ENCODE measurements at places on chromosomes 5 and 9. TPM values are rescaled to one million over a fixed set of nuclear protein-coding genes. Genes with fewer than 3 reads are reported as not detected.
A peak's percentile ranks its signal among the peaks of the same experiment; 100 is the strongest.

DNA sequence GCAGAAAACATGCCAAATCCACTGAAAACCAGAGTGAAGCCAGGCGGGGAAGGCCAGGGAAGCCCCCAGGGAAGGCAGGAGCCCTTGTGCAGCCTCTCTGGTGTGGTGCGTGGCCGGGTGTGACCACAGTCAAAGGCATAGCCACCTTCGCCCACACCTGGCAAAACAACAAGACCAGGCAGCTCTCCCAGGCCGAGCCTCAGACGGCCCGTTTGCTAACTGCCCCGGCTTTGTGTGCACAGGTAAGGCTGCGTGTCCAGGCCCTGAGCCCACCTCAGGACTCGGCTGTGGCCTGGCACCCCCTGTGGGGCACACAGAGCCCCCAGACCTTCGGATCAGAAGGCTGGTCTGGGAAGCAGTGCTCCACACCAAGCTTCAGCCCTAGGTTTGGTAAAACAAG is 6.1 kb downstream of the TMEM250 start:
- H3K4me1 ChIP-seq: peaks cover 25% of the 10 kb centered on the region
- DNase-seq: no peak
- no peak overlapping the region for H3K4me3 ChIP-seq
- H3K27ac ChIP-seq: no peak overlapping the region

DNA sequence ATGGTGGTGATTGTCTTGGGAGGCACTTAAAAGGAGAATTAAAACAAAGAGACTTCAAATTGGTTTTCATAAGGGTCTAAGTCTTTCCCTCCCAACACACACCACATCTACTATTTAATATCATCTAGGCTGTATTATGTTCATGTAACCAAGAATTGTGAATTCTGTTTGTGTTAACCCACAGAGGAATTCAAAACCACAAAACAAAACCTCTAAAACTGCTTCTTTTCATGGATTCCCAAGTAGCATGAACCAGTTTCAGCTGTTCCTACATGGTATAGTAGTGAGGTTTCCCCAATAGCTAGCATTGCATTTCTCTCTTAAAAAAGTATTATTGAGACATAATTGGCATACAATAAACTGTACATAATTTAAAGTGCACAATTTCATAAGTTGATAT is 283.8 kb downstream of the CD180 start:
- DNase-seq: no peak
- H3K36me3 ChIP-seq: no peaks in the 10 kb centered on the region
- H3K27ac ChIP-seq: no peak overlapping the region
- no peak overlapping the region for H3K4me3 ChIP-seq
- no peaks in the 10 kb centered on the region for H3K27me3 ChIP-seq

DNA sequence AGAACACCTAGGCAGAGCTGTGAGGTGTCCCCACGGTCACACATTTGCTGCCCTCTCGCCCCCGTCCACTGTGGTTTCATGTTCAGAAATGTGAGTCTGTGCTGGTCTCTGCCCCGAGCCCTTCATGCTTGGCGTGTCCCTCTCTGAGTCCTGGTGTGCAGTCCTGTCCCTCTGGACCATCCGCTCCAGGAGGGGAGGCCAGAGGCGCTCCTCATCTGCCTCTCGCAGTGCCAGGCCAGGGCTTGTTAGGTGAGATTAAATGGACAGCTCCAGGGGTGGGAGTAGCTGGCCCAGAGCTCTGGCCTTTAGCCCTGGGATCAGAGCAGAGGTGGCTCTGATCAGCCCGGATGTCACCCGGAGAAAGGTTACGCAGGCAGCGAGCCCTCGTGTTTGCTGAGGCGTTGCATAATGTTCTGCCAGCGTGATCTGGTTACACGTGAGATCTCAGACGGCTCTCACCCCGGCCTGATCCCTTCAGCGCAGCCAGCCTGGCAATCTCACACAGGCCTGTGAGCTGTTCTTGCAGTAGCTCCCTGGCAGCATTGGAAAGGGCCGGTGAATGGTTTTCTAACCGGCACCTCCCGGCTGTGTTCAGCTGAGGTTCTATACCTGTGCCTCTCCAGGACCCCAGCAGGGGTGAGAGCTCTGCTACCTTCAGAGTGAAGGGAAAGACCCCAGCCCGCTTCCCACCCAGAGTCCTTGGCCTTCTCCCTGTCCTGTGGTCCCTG is 24.5 kb downstream of the PTGES2 start:
- H3K27me3 ChIP-seq: no peaks in the 10 kb centered on the region
- peaks cover 64% of the 10 kb centered on the region for H3K36me3 ChIP-seq
- DNase-seq: peak; percentile 61
- H3K4me3 ChIP-seq: no peak overlapping the region
- H3K4me1 ChIP-seq: peaks cover 3% of the 10 kb centered on the region
- H3K27ac ChIP-seq: peak overlapping the region; percentile 70

GRCh38 chr9:106066940-106067524 is 372.7 kb downstream of the TMEM38B start:
- DNase-seq: no peak
- no peaks in the 10 kb centered on the region for H3K36me3 ChIP-seq
- H3K4me1 ChIP-seq: no peaks in the 10 kb centered on the region
- no peak overlapping the region for H3K4me3 ChIP-seq
- H3K27ac ChIP-seq: no peak overlapping the region
- no peaks in the 10 kb centered on the region for H3K27me3 ChIP-seq

- no peaks in the 10 kb centered on the region for H3K36me3 ChIP-seq
- no peaks in the 10 kb centered on the region for H3K27me3 ChIP-seq
- no peak overlapping the region for H3K4me3 ChIP-seq
- no peak for DNase-seq
- H3K27ac ChIP-seq: no peak overlapping the region
- H3K4me1 ChIP-seq: peaks cover 19% of the 10 kb centered on the region
Measured at GRCh38 chr9:127419348-127419747, 4.8 kb upstream of the ZNF79 start.

DNA sequence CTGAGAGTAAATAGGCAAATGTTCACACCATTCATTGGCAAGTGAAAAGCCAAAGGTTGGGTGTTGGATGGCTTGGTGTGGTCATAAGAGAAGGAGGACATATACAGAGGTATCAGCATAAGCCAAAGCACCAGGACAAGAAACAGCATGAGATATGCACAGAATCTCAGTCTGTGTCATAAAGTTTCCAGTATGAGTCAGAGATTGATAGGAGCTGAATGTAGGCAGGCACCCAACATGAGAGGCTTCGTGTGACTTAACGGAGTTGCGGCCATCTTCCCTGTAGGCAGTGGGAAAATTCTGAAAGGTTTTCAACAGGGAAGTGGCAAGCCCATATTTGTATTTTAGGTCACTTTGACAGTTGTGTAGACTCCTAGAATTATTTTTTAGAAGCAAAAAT is 54.5 kb downstream of the SNCAIP start:
- H3K4me3 ChIP-seq: no peak overlapping the region
- no peaks in the 10 kb centered on the region for H3K27me3 ChIP-seq
- no peaks in the 10 kb centered on the region for H3K4me1 ChIP-seq
- DNase-seq: no peak
- no peak overlapping the region for H3K27ac ChIP-seq
- no peaks in the 10 kb centered on the region for H3K36me3 ChIP-seq

DNA sequence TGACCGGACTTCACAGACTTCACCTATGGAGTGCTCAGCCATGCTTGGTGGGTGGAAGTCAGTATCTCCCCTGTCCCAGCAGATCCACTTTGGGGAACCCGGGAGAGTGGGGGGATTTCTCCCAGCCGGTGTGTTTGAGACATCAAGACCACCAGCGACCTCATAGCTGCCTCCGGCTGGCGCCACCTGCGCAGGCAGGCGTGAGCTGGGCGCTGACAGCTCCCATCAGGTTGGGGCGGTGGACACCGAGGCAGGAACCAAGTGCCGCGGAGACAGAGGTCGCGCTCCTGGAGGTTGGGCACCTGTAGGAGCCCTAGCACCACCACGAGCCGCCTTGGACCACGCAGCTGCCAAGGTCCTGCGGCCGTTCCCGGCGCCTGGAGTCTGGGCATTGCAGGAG is 124.0 kb upstream of the LARP1 start:
- no peak overlapping the region for H3K27ac ChIP-seq
- H3K36me3 ChIP-seq: no peaks in the 10 kb centered on the region
- no peak overlapping the region for H3K4me3 ChIP-seq
- no peaks in the 10 kb centered on the region for H3K4me1 ChIP-seq
- DNase-seq: no peak

DNA sequence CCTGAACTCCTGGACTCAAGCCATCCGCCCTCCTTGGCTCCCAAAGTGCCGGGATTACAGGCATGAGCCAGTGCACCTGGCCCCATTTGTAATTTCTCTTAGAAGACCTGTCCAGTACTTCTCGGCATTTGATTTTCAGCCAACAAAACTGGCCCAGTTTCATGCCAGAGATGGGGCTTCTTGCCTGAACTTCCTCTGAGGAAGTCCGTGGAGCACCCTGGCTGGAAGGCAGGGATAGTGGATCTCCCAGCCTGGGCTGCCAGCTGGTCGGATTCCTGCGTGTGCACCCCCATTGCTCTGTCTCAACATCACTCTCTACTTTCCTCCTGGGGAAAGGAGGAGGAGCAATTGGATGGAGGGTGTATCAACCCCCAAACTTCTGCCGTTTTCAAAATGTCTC is 39.0 kb downstream of the FAM78A start:
- DNase-seq: no peak
- no peak overlapping the region for H3K27ac ChIP-seq
- H3K27me3 ChIP-seq: no peaks in the 10 kb centered on the region

DNA sequence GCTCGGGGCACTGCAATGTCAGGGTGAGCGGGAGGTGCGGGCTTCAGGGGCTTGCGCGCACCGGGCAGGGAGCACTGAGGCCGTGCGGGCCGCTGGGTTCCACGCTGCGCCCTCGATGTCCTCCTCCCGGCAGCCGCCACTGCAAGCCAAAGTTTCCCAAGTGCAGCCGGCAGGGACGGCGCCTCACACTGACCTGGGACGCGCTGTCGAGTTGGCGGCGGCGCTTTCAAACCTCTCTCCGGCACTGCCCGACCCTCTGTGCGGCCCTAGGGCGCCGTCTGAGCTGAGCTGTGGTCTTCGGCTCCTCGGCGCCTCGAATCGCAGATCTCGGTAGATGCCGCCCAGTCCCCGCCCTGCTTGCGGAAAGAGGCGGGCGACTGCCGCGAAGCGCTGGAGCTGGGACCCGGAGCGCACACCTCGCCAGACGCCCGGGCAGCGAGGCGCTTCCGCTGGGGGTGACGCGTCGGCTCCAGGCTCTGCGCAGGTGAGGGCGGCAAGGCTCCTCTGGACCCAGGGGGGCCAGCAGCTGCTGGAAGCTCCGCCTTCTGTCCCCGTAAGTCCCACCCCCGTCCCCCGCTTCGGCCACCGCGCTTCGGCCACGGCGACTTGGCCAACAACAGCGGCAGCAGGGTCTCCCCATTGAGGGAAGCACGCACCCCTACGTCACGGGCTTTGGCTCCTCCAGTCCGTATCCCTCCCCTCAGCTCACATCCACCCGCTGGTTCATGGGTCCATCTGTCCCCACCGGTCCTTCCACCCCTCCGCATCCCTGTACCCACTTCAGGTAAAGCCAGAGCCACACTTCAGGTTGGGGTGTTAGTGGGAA is at the start of gene ANKRD34B:
TSS of gene ANKRD34B (minus strand) at position 320 of the 826 bp plus-strand sequence. CDS start 10,261 bp downstream, outside the sequence.
- no peaks in the 10 kb centered on the region for H3K36me3 ChIP-seq
- H3K4me1 ChIP-seq: no peaks in the 10 kb centered on the region
- peak within 1 kb of the TSS; percentile 26 for H3K4me3 ChIP-seq
- peaks cover 13% of the 10 kb centered on the region for H3K27me3 ChIP-seq

- H3K27ac ChIP-seq: peak overlapping the region; percentile 67
- H3K4me3 ChIP-seq: peak overlapping the region; percentile 77
- H3K27me3 ChIP-seq: no peaks in the 10 kb centered on the region
- no peaks in the 10 kb centered on the region for H3K4me1 ChIP-seq
- no peak for DNase-seq
- peaks cover 25% of the 10 kb centered on the region for H3K36me3 ChIP-seq
Measured at GRCh38 chr9:128160603-128160987, 530 bp downstream of the BBLN start.

- peak; percentile 50 for DNase-seq
- H3K36me3 ChIP-seq: no peaks in the 10 kb centered on the region
- no peaks in the 10 kb centered on the region for H3K4me1 ChIP-seq
- no peak overlapping the region for H3K27ac ChIP-seq
- no peaks in the 10 kb centered on the region for H3K27me3 ChIP-seq
Measured at GRCh38 chr5:141960018-141960417, 2.0 kb upstream of the PCDH12 start.

- no peak overlapping the region for H3K4me3 ChIP-seq
- H3K36me3 ChIP-seq: no peaks in the 10 kb centered on the region
- no peaks in the 10 kb centered on the region for H3K27me3 ChIP-seq
- DNase-seq: no peak
- H3K27ac ChIP-seq: no peak overlapping the region
Measured at GRCh38 chr5:128920345-128921215, 44.7 kb upstream of the SLC27A6 start.

GRCh38 chr5:163248871-163249270 is 188.5 kb upstream of the CCNG1 start:
- H3K4me1 ChIP-seq: no peaks in the 10 kb centered on the region
- H3K36me3 ChIP-seq: no peaks in the 10 kb centered on the region
- no peaks in the 10 kb centered on the region for H3K27me3 ChIP-seq
- H3K27ac ChIP-seq: no peak overlapping the region

DNA sequence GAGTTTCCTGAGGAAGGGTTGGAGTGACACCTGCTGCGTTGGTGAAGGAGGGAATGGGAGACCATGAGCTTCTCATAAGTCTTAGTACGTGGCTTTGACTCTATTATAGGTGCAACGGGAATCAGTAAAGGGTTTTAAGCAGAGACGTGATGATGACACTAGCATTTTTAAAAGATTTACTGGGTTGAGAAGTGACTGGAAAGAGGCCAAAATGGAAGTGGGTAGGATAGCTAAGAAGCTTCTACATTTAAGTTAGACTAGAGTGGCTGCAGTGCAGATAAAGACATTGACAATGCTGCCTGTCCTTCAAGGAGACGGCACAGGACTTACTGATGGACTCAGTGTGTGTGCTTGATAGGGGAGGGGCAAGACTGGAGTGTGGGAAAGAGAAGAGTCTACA is 6.2 kb downstream of the GAPT start:
- H3K36me3 ChIP-seq: no peaks in the 10 kb centered on the region
- H3K27ac ChIP-seq: no peak overlapping the region
- H3K4me1 ChIP-seq: no peaks in the 10 kb centered on the region
- DNase-seq: no peak

GRCh38 chr5:32419791-32420190 is 24.7 kb downstream of the ZFR start:
- no peaks in the 10 kb centered on the region for H3K36me3 ChIP-seq
- H3K27me3 ChIP-seq: no peaks in the 10 kb centered on the region
- H3K4me3 ChIP-seq: no peak overlapping the region
- peaks cover 6% of the 10 kb centered on the region for H3K4me1 ChIP-seq
- DNase-seq: no peak
- no peak overlapping the region for H3K27ac ChIP-seq

The FASTKD3 gene
- 17.0 TPM for total RNA-seq

The TEX53 gene
- total RNA-seq: not detected

The C9orf50 gene
- total RNA-seq: not detected

The TLR4 gene
- 6.6 TPM for total RNA-seq
